ENCODE measurements at places on chromosomes 16 and 17. TPM values are rescaled to one million over a fixed set of nuclear protein-coding genes. Genes with fewer than 3 reads are reported as not detected.

Gene SDR42E1
- not detected for total RNA-seq

Gene HLF
- total RNA-seq: 15.1 TPM

Gene ZNF469
- total RNA-seq: 0.31 TPM

Gene TTYH2
- total RNA-seq: 8.3 TPM

Gene OTOP3
- total RNA-seq: not detected

Gene RND2
- 3.6 TPM for total RNA-seq

Gene DLX3
- total RNA-seq: not detected

Gene SLC16A11
- 0.31 TPM for total RNA-seq
